Trophoblast cell (in vitro differentiated cells and primary cell): ENCODE measurements at places on chromosomes 3 and 15.

DNA sequence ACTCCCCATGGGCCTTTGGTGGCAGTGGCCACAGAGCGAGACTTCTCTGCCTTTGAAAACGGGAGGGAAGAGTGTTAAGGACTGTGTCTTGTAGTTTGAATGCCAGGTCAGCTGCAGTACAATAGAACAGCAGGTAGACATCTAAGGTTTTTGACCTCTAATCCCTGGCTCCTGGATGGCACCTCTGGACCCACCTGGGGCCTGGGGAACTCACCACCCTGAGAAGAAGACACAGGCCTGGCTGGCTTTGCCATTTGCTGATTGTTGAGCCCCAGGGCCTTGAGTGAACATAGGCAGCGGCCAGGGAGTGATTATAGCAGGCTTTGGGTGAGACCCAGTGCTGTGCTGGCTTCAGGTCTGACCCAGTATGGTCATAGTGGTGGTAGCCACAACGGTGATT is 66.4 kb downstream of the ZMAT3 start:
- no peak for DNase-seq

- DNase-seq: no peak
These were observed 356.3 kb upstream of the C2CD4B start for GRCh38 chr15:62521396-62521795.

DNA sequence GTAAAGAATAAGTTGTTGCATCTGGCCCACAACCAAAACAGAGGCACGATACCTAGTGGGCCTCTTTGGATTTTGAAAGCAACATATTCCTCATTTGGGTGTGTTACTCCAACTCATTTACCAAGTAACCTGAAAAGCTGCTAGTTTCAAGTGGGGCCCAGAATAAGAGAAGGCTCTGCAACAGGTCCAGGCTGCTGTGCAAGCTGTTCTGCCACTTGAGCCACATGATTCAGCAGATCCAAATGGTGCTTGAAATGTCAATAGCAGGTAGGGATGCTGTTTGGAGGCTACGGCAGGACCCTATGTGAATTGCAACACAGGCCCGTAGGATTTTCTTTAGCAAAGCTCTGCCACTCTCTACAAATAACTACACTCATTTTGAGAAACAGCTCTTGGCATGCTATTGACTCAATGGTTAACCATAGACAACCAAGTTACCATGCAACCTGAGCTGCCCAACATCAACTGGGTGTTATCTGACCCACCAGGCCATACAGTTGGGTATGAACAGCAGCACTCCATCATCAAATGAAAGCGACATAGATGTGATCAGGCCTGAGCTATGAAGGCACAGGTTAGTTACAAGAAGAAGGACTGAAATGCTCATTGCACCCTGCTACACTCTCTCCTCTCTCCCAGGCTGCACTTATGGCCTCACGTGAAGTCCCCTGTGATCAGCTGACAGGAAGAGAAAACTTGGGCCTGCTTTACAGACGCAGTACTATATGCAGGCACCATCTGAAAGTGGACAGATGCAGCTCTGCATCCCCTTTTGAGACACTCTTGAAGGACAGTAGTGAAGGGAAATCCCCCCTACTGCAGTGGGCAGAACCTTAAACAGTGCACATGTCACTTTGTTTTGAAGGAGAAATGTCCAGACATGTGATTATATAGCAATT is 9.5 kb upstream of the MCF2L2 start:
- no peak for DNase-seq

GRCh38 chr3:188772886-188773285 is 398.9 kb upstream of the TPRG1 start:
- no peak for DNase-seq

DNA sequence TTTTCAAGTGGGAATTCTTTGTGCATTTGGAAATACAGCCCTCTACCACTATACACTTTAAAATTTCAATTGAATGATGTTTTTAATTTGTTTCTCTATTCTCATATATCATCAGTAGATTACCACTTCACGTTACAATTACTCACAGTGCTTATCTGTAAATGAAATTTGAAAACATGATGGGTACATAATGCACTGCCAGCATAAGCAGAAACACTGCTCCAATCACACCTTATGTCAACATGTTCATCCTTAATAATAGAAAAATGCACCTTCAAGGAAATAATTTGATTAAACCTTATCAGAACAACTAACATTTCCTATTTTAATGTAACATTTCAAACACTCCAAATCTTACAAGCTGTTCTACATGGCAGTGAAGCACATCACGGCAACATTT is 718.4 kb downstream of the GBE1 start:
- no peak for DNase-seq

GRCh38 chr15:74352393-74352910 is 15.0 kb downstream of the CYP11A1 start:
- no peak for DNase-seq

DNA sequence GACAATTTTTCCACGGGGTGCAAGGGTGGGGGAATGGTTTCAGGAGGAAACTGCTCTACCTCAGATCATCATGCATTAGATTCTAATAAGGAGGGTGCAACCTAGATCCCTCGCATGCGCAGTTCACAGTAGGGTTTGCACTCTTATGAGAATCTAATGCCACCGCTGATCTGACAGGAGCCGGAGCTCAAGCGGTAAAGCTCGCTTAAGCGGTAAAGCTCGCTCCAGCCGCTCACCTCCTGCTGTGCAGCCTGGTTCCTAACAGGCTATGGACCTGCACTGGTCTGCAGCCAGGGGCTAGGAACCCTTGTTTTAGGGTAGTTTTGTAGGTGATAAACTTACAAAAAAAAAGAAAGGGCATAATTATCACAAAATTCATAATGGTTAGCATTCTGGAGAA is 53.9 kb upstream of the RYR3 start:
- DNase-seq: no peak
